Calu3 (cell line): ENCODE measurements at places on chromosomes 4 and X. TPM values are rescaled to one million over a fixed set of nuclear protein-coding genes. Genes with fewer than 3 reads are reported as not detected.

Gene DKK2
- total RNA-seq, result not detected in 2 replicates

Gene CT45A9
- not detected in 2 replicates for total RNA-seq

GRCh38 chr4:122764071-122764820, 31.7 kb downstream of the BBS12 start:
- H3K36me3 ChIP-seq, result no peaks in the 10 kb centered on the region
- no peak for DNase-seq
- no peaks in the 10 kb centered on the region for H3K27me3 ChIP-seq
- H3K4me1 ChIP-seq, result peaks cover 21% of the 10 kb centered on the region
- H3K27ac ChIP-seq, result peak overlapping the region; percentile 95

- no peak for DNase-seq
- no peaks in the 10 kb centered on the region for H3K27me3 ChIP-seq
- no peaks in the 10 kb centered on the region for H3K36me3 ChIP-seq
- no peak overlapping the region for H3K27ac ChIP-seq
Observed at GRCh38 chr4:130955520-130955919, 1859.6 kb downstream of the C4orf33 start.

GRCh38 chr4:142463206-142463605, 382.9 kb downstream of the INPP4B start:
- H3K4me3 ChIP-seq, result no peak overlapping the region
- peaks cover 24% of the 10 kb centered on the region for H3K4me1 ChIP-seq
- H3K27me3 ChIP-seq, result no peaks in the 10 kb centered on the region
- DNase-seq, result no peak
